H1 (cell line): ENCODE measurements at places on chromosomes 5 and 9. TPM values are rescaled to one million over a fixed set of nuclear protein-coding genes. Genes with fewer than 3 reads are reported as not detected.

Gene ITGA2
- 7.2 and 7.7 TPM in 2 replicates for total RNA-seq

- no peak for DNase-seq
These were observed 109.5 kb upstream of the COL5A1 start for GRCh38 chr9:134532084-134532483.

Gene CEL
- total RNA-seq: 2.5 and 3.4 TPM in 2 replicates

- no peak for DNase-seq
These were observed 220.7 kb upstream of the MSX2 start for GRCh38 chr5:174503461-174504265.

DNA sequence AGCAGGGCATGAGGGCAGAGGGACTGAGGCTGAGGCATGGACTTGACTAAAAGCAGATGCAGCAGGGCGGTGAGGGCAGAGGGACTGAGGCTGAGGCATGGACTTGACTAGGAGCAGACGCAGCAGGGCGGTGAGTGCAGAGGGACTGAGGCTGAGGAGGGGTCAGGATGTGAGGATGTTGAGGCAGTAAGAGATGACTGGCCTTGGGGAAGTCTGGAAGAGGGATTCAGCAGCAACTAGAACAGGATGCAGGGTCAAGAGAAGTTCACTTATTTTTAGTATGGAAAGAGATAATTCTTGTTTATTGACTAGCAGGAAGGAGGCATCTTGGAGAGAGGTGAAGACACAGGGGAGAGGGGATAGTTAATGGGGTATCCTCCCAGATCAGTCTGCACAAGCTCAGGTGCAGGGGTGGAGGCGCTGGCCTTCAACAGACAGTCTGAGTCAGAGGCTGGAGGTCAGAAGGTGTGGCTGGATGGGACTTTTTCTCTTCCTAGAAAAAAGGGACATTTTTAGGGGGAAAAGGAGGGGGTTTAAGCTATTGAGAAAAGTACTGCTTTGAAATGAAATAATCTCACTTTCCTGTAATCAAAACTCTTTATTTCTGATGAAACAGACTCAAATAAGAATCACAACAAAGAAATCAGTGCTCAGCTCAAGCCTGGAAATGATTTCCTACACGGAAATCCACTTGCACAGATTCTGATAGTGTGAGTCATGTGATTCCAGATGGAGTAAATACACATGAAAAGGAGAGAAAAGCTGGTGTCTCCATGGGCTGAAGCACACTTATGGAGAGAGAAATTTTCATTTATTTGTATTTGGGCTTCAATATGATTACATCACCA lies 130.9 kb downstream of the PALM2AKAP2 start:
- DNase-seq: no peak

GRCh38 chr5:24183981-24184380 lies 460.8 kb downstream of the CDH10 start:
- no peak for DNase-seq

Gene ANKRD34B
- 5.3 and 6.3 TPM in 2 replicates for total RNA-seq

Gene INSL6
- total RNA-seq: not detected in 2 replicates

Gene FASTKD3
- 7.6 and 8.7 TPM in 2 replicates for total RNA-seq

DNA sequence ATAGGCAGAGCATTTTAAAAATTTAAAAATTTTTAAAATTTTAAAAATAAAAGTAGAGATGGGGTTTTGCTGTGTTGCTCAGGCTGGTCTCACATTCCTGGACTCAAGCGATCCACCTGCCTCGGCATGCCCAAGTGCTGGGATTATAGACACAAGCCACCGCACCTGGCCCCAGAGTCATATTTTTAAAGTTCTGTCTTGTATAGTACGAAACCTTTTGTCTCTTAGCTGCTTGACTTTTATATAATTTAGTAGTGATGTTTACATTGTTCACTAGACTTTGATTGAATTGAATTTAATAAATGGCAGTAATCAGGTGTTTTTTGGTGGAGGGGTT lies 31.0 kb downstream of the LRRTM2 start:
- no peak for DNase-seq

Gene PNPLA7
- total RNA-seq: 0.47 and 0.57 TPM in 2 replicates

DNA sequence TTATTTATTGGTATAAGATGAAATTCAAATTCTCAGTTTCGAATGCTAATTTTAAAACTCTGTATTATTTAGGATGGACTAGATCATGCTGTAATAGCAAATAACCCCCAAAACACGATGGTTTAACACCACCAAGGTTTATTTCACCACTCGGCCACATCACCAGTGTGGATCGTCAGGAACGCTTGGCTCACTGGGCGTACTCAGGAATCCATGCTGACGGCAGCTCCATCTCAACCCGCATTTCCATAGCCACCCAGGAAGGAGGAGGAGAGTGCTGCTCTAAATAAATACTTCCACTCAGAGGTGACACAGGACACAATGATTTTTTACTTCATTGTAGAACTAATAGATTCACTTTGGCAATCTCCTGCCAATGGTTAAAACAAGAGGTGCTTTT lies 347.4 kb downstream of the SH3GL2 start:
- no peak for DNase-seq

- DNase-seq: no peak
These were observed 13.1 kb upstream of the RPL26L1 start for GRCh38 chr5:172946146-172946545.

DNA sequence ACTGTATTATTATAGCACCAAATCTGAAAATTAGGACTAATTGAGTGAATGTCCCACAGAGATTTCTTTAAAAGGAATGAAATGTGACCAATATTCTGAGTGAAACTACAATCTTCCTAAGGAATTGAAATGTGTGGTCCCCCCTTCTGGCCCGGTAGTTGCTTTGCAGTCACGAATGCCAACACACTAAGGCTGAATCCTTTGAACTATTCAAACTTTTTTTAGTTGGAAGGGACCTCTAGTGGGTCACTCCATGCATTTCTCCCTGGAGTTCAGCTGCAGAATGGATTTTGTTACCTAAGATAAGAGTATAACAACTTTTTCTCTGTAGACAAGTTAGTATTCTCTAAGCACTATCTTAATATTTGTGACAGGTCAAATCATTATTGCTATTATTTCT lies 2.8 kb downstream of the CDH6 start:
- no peak for DNase-seq
